A673 (cell line): ENCODE measurements at places on chromosomes 16 and 17.

- no peak for DNase-seq
Observed at GRCh38 chr17:2105663-2106062, 50.8 kb downstream of the HIC1 start.

GRCh38 chr17:61444075-61444474 lies 8.1 kb upstream of the TBX4 start:
- DNase-seq, result no peak

DNA sequence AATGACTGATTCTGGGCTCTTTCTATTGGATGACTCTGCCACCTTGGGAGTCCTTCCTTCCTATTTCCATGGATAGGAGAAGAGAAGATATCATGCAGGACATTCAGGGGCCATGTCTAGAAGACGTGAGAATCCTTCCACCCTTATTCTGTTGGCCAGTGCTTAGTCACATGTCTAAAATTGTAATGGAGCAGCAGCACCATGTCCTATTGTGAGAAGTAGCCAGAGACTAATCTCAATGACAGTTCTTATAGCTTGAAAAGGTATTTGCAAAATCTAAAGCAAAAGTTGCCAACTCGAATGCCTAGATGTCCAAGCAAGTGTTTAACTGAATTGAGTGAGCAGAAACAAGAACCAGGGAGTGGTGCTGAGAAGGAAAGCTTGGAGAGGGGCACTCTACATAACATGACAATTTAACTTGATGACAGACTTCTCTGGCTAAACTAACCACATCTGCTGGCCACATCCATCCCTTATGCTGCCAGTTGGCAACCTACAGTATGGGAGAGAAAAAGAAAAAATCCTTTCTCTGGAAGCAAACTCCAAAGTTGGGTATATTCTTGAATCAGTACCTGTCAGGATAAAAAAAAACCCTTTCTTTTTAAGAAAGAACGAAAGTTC lies 225.7 kb downstream of the CDH13 start:
- no peak for DNase-seq

- DNase-seq, result peak; percentile 2
Observed at GRCh38 chr17:12320286-12320685, 299.6 kb downstream of the MAP2K4 start.

GRCh38 chr17:68356949-68357455 lies 65.7 kb downstream of the ARSG start:
- DNase-seq, result no peak

DNA sequence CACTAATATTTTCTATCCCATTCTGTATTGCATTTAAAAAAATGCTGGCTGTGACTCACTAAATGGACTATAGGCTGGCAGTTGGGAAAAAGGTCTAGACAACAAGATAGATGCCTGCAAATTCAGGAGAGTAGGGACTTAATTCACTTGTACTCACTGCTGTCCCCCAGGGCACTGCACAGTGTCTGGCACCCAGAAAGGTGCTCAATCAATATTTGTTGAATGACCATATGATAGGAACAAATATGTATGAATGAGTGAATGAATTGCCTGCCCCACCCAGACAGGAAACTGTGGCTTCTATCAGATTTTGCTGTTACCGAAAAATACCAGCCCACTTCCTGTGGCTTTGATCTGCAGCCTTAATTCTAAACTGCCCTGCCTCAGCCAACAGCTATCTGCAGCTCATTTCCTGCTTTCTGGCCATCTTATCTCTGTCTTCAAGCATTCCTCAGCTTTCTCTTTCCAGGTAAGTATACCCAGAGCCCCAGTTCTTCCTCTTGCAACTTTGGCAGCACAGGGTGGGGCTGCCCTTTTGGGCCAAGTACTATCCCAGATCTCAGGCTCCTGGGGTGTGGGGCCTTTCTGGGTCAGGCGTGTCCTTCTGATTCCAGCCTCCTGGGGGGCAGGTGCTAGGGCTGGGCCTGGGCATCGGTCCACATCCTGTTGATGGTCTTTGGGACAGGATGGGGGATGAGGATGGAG lies 15.3 kb upstream of the TNS4 start:
- no peak for DNase-seq

- peak; percentile 73 for DNase-seq
Observed at GRCh38 chr16:10521681-10522274, 58.6 kb downstream of the EMP2 start.
